Stimulated activated CD8-positive, alpha-beta memory T cell treated with anti-CD3 and anti-CD28 coated beads, Interleukin-15, amount 100 ng/mL, for 24 hours (primary cell): ENCODE measurements at places on chromosomes 11 and 22.

DNA sequence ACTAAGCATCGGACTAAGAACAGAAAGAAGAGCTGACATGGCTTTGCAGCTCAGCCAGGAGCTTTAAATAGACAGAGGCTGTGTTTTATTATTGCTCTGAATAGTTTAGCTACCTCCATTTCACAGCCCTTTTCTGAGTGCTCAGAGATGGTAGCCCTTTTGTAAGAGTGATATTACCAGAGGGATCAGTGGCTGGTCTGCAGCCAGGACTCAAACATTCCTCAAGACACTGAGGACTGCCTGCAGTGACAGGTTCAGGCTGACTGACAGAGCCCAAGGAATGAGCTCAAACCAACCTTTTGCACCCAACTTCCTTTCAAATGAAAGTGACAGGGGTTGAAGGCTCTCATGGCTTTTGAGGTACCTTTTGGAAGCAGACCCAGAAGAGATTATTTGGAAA is 189.0 kb downstream of the DDX10 start:
- no peak for DNase-seq

DNA sequence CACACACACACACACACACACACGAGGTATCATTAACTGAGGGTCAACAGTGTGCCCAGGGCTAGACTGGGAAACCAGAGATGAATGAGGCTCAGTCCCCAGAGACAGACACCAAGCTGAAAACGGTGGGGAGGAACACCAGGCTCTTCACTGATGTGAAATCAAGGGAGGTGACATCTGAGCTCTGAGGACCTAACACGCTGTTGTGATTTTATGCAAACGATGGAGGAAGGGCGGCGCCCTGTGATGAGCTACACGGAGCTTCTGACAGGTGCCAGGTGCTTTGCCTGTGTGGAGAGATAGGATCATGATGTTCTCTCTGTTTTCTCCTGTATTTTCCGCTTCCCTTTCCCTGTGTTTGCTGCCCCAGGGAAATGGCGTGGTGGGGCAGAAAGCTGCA is 6.5 kb upstream of the CYB5R3 start:
- DNase-seq = no peak

GRCh38 chr11:75583718-75584658 is 21.9 kb downstream of the SERPINH1 start:
- no peak for DNase-seq

DNA sequence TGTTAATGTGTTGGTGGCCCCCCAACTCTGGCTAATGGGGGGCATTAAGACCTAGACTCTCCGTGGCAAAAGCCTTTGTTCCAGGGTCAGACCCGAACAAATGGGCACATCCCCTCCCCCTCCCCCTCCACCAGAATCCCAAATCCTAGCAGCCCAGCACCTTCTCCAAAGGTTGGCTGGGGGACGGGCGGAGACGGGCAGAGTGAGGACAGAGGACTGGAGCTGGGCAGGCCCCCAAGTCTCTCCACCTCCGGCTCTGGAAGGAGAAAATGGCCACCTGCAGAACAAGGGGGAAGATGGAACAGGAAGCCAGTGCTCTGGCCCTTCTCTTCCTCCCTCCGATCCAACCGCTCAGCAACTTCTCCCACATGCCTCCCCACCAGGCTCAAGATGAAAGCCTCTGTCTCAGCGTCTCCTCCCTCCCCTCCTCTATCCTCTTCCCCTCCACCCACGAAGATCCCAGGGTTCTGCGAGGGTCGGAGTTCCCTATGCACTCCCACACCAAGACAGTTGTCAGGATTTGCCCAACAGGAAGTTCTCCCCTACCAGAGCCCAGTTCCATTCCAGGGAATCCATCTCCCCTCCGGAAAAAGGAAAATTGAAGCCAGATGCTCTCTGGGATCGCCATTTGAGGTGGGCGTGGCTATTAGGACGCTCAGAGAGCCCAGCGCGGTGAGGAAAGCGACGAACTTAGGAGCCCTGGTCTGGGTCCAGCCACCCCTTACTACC is 20.1 kb downstream of the ADA2 start:
- DNase-seq = no peak

- DNase-seq = no peak
These were observed 162.8 kb downstream of the DSCAML1 start for GRCh38 chr11:117633976-117634755.

DNA sequence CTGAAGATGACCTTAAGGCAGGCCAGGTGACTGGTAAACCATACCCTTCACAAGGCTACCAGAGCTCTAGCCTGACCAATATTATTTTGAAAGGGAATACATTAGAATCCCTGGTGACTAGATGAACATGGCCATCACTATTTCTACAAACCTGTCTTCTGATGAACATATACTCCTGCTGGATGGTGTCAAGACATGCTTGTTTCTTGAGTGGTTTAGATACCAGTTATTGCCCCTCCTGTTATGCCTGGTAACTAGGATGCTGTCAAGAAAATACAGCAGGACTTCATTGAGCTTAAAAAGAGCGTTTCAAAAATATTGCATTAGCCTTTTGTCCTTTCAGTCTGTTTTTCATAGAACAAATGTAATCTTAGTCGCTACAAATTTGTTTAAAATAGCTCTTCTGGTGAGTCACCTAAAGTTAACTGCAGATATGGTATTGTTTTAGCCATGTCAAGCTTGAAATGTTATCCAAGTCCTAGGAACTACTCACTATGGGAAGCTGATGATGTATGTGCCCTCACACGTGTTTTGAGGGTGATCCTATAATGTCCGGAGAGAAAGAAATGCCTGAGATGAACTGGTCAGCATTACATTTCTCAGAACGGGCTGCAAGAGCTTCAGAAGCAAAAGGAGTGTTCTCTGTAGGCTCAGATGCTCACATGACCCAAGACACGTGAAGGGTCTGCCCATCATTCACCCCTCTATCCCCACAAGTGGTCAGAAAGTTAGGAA is 20.6 kb downstream of the ADM start:
- no peak for DNase-seq

DNA sequence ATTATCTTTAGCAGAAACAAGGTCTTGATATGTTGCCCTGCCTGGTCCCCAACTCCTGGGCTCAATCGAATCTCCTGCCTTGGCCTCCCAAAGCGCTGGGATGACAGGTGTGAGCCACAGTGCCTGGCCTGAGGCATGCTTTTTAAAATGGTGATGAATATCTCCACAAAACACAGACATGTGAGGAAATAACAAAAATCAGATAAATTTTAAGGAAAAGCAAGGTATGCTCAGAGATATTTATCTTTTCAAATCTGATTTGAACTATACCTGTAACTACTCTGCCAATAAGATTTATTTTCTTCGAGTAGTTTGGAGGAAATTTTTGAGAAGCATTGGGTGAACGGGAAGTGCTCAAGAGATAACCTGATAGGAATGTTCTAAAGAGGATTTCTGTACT is 35.9 kb upstream of the MMP20 start:
- DNase-seq = no peak

DNA sequence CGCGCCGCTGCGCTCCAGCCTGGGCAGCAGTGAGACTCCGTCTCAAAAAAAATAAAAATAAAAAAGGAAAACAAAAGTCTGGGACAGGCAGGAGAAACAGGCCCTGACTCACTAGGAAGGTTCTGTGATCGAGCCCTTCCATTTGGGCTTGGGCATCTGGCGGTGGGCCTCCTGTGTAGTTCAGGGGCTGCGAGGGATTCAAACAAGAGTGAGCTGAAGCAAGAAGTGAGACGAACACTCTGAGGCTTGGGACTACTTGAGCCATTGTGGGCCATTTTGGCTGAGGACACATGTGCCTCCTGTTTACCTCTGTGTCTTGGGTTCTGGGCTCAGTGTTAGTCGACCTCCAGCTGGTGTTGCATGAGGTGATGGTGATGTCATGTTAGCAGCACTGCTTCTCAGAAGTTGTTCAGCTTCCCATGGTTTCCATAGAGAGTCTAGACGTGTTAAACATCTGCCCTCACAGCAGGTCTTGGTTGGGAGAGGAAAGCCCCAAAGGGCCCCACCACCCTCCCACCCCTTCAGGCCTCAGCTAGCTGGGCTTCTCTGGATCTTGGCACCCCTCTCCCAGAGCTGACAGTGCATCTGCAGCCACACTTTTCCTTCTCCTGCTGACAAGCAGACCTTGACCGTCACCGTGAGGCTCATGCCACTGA is 57.8 kb downstream of the MED15 start:
- no peak for DNase-seq

- DNase-seq = no peak
These were observed 714 bp downstream of the SDF2L1 start for GRCh38 chr22:21642584-21643448.

GRCh38 chr11:96459751-96460150 is 69.9 kb downstream of the JRKL start:
- DNase-seq = no peak

DNA sequence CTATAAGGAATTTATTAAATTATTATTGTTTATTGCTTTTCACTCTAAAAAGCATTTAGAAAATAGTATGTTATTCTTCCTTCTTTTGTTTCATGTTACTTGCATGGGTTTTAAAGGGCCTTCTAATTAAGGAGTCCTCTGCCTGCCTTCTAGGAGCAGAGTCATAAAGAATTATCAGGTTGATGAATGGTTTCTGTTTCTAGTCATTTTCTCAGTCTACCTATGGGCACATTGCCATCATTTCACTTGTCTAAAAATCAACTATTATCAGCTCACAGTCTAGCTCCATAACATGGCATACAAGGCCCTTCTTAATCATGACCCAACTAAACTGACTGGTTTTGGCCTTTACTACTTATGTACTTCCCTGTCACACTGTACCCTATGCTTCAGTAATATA is 16.2 kb downstream of the DYNC2H1 start:
- no peak for DNase-seq

GRCh38 chr11:65591939-65592857 is 3.4 kb downstream of the KCNK7 start:
- no peak for DNase-seq

DNA sequence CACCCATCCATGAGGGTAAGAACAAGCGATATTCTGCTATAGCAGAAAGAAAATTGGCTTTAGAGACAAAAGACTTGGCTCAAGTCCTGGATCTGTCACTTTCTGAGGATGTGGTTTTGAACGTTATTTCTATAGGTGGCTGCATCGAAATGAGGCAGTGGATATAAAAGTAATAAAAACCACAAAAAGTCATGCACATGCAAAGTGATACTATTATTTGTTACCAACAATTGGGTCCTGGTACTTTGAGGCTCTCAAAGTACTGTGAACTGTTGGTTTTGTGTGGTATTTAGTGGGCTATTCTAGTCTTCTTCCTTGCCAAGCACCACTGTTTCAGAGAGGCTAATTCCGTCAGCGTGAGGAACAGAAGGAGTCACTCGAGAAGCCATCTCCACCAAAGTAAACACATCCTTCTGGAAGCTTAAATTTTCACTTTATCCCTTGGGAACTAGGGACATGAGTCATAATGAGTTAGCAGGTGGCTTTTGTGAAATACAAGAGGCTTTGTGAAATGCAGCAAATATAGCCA is 13.1 kb downstream of the UBASH3B start:
- no peak for DNase-seq

DNA sequence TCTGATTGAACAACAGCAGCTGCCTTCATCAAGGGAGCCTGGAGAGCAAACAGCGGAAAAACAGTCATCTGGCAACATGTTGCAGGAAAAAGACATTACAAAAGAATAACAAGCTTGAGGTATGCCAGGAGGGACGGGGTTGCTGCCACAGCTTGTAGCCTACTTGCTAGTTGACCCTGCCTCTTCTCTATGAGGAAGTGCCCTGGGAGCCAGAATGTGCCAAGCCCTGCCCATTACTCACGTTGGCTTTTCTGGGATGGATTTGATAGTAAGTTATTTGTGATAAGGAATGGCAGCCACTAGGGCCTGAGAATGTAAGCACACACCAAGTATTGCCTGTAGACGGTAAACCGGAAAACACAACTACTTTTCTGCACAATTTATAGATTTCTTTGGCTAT is 113.5 kb upstream of the KIRREL3 start:
- DNase-seq = no peak

GRCh38 chr11:84794663-84795443 is 832.3 kb downstream of the DLG2 start:
- DNase-seq = no peak

- DNase-seq = no peak
These were observed 19.7 kb downstream of the ALX4 start for GRCh38 chr11:44290208-44290607.

DNA sequence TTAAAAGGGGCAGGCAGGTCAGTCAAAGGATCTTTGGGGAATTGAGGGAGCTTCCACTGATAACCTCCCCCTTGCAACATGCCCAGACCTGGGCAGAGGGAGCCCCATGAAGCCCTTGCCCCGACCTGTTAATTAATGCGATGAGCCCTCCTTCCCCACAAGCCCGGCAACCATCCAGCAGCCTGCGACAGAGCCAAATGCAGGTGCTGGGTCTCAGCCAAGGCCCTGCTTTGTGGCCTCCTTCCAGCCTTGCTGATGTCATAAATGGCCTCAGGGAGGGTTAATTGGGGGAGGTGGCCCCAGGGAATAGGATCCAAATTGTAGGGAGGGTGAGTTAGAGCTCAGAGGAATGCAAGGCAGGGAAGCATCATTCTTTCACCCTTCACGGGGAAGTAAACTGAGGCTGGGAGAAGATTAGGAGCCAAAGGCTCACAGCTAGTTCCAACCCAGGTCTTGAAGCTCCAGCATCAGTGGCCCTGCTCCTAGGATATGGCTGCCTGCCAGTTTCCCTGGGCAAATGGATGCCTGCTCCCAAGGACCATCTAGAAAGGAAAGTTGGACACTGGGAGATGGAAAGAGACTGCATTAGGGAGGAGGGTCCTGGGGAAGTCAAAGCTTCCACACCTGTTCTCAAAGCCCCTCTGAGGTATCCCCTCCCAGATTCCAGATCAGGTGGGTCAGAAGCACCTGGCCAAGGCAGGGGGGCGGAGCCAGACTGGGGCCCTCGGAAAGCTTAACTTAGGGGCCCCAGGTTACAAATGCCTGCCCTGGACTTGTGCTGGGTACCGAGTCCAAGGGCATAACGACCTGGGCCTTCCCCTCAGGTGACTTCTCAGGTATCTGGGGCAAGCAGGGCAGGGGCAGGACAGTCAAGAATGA is 34.1 kb downstream of the LMO1 start:
- no peak for DNase-seq

- no peak for DNase-seq
These were observed 12.1 kb upstream of the ARHGAP8 start for GRCh38 chr22:44740307-44740706.

GRCh38 chr11:66986178-66986545 is 11.1 kb downstream of the C11orf86 start:
- DNase-seq = no peak

- no peak for DNase-seq
These were observed 4.4 kb upstream of the DAGLA start for GRCh38 chr11:61675826-61676225.

- no peak for DNase-seq
These were observed 32.8 kb upstream of the SUSD2 start for GRCh38 chr22:24148266-24149197.

DNA sequence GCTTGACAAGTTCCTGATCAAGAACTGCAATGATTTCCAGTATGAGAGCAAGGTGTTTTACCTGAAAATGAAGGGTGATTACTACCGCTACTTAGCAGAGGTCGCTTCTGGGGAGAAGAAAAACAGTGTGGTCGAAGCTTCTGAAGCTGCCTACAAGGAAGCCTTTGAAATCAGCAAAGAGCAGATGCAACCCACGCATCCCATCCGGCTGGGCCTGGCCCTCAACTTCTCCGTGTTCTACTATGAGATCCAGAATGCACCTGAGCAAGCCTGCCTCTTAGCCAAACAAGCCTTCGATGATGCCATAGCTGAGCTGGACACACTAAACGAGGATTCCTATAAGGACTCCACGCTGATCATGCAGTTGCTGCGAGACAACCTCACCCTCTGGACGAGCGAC is 12.0 kb downstream of the YWHAH start:
- DNase-seq = no peak

GRCh38 chr11:1574238-1574932 is 2.3 kb upstream of the DUSP8 start:
- DNase-seq = no peak

- DNase-seq = no peak
These were observed 4.9 kb upstream of the ATF4 start for GRCh38 chr22:39515266-39516050.
